ENCODE measurements at places on chromosomes 11 and 22. TPM values are rescaled to one million over a fixed set of nuclear protein-coding genes. Genes with fewer than 3 reads are reported as not detected.

PHOX2A gene
- not detected for total RNA-seq

FAM227A gene
- total RNA-seq = 0.20 TPM

DNA sequence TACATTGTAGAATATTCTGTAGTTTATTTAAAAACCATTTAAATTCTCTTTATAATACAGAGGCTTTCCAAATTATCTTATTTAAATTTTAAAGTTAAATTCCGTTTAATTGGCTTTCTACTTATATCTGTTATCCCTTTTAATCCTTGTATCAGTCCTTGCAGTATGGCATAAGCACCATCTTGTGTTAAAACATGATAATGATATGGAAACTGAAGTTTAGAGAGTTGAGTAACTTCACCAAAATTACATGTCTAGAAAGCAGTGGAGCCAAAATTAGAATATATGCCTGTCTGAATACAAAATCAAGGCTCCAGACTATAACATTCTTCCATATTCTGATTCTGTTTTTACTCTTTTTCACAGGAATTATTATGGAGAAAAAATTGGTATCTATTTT is 57.0 kb downstream of the ANO5 start:
- no peak for DNase-seq

GRCh38 chr22:38941488-38941987 is 15.9 kb upstream of the APOBEC3A start:
- no peak for DNase-seq

GRCh38 chr11:82680252-82680651 is 53.4 kb downstream of the FAM181B start:
- DNase-seq = no peak

GRCh38 chr11:88359114-88359513 is 21.6 kb upstream of the CTSC start:
- DNase-seq = no peak

DNA sequence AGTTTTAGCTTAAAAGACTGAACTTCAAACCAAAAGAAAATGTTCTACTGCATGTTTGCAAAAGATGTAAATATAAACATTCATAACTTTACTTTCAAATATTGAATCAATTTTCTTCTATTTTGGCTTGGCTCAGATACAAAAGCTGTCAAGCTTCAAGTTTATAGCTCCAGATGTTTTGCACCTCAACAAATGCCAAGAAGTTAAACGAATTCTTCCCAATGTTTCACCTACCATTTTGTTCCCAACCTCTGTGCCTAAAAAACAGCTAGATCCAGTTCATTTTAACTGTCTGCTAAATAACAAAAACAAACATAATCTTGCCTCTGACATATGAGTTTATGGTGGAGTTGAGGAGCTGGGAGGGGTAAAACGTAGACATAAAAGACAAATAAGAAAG is 76.5 kb downstream of the RAB30 start:
- DNase-seq = no peak

DNA sequence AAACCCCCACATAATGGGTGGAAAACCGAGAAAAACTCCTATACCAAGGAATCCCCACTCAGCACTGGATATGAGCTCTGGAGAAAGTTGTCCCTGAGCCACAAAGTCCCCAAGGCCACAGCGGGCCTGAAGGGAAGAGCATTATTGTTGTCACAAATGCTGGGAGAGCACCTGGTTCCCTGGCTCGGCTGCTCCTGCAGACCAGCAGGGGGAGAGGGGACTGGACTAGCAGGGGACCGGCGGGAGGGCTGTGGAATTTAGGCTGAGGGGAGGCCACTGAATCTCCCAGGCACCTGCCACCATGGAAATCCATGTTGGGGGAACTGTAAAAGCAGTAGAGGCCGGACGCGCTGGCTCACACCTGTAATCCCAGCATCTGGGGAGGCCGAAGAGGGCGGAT is 7.0 kb downstream of the PC start:
- DNase-seq = no peak
